GM04503 (cell line): ENCODE measurements at places on chromosomes 5 and 9.

GRCh38 chr9:8337834-8338766 is 538.5 kb upstream of the DMAC1 start:
- DNase-seq, result no peak

DNA sequence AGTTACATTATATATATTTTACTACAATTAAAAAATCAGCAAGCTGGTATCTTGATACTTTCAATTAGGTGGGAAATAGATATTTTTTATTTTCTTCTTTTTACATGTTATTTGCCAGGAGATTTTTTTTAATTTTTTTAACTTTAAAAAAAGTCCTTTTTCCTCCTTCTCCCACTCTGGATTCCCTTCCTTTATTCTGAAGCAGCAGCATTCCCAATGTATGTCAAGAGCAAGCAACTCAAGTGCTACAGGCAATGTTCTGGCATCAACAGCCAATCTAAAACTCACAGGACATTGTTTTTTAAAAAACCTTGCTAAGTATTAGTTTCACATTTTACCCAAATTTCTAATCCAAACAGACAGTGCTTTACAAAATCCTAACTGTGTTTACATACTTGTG is 41.4 kb downstream of the GOLPH3 start:
- DNase-seq, result no peak

GRCh38 chr5:56815658-56816545 is 553 bp downstream of the MAP3K1 start:
- DNase-seq, result no peak

DNA sequence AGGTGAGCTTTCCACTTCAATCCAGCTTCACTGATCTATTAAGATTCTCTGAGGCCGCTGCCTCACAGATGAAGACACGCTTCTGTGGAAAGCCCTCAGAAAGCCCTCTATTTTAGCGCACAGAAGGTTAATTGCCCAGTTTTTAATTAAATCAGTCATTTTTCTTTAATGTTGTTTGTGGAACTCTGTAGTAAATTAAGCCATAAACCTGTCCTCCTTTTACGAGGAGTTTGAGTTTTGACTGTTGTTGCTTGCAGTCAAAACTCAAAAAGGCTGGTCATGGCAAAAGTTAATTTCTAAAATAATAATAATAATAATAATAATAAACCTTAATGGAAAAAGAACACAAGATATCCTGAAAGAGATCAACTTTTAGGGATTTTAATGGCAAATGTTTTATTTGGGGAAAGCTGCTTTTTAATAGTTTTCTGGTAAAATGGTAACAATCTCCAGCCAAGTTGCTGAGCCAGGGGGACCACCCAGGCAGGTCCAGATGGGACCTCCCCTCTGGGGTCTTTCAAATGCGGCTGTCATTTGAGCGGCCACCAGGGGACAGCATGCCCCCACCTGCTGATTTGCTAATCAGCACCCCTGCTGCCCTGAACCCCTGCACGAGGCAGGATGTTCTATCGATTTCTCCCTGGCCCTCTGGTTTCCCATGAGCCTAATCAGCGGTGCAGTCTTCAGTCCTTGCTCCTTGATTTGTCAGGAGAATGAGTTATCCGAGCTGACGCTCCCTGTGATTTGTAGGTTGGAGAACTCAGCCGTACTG is 247.2 kb downstream of the FSTL4 start:
- no peak for DNase-seq

- DNase-seq, result no peak
Measured at GRCh38 chr9:79581388-79581787, 9.6 kb downstream of the TLE4 start.

DNA sequence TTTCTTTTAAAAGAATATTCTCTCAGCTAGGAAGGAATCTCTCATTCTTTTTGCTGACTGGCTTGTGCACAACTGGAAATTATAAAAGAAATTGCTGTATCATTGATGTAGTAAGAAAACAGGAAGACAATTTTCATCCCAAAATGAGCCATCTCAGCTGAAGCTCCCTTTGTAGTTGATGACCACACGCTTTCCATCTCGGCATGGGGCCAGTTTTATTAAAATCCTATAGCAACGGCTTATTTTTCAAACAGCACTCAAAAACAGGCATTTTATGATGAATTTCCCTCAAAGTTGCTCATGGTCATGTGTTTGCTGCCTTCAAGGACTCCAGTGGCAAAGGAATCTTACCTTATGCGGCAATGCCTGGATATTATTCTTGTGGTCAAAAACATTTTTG is 62.4 kb upstream of the GLIS3 start:
- DNase-seq, result no peak

DNA sequence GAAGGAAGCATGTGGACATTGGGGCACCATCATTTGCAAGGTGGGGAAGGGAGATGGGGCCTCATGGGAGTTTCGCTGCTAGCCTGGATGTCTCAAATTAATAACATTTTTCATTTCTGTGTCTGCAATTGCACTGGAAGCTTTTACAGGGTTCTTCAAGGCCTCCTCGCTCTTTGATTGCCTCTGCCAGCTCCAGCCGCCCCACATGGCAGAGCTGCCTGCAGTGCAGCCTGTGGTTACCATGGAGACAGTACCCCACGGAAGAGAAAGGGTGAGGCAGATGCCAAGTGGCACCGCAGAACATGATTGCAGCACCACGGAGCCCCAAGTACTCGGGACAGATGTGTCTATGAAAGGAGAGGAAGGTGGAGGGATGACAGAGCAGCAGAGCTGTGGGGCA is 25.4 kb downstream of the CTNND2 start:
- DNase-seq, result no peak

DNA sequence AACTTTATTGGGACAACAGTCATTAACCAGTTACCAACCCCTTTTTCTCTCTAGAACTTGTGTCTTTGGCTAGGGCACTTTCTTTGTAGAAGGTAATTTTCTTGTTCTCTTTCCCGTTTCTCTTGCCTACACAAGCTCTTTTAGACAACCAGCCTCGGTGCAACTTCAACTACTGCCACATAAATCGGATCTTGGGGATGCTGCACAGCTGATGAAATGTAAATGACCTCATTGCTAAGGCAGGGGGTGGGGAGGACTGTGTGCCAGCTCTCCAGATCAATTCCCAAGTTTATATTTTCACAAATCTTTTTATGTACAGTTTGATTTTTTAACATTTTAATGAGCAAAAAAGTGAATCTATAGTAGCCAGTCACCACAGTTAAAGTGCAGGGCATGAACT is 157.6 kb downstream of the DENND1A start:
- DNase-seq, result no peak

DNA sequence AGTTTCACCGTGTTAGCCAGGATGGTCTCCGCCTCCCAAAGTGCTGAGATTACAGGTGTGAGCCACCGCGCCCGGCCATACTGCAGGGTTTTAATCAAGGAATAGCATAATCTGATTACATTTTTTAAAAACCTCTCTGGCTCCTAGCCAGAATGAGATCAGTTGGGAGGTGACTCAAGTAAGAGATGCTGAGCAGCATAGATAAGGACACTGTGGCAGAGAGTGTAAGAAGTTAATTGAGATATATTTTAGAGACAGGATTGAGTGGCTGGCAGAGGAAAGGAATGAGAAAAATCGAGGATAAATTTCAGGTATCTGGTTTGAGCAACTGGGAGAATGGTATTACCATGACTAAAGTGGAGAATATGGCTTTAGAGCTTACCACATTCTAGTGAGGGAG is 7.3 kb upstream of the RIGI start:
- no peak for DNase-seq

DNA sequence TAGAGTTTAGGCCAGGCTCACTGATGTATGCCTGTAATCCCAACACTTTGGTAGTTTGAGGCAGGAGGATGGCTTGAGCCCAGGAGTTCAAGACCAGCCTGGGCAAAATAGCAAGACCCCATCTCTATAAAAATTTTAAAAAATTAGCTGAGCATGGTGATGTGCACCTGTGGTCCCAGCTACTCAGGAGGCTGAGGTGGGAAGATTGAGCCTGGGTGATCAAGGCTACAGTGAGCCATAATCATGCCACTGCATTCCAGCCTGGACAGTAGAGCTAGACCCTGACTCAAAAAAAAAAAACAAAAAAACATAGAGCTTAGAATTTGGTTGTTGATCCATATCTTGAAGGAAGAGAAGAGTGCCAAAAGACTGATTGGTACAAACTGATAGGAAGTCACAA is 14.7 kb upstream of the CDK7 start:
- no peak for DNase-seq

GRCh38 chr5:79685627-79686026 is 4.0 kb upstream of the CMYA5 start:
- DNase-seq, result no peak

DNA sequence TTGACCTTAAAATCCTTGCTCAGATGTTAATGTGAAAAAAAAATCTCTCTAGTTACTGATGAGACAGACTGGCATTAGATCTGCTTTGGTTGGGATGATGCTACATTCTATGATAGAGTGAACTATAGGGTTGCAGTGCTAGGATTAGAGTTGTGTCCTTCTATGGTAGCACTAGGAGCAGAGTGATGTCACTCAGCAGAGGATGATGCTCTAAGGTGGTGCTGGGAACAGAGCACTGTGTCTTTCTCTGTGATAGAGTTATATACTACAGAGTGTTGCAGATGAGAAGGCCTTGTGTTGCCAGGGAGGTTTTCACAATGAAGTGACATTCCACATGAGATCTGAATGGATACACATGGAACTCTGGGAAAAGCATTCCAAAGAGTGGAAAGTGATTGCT is 462.3 kb downstream of the CDH12 start:
- DNase-seq, result no peak

DNA sequence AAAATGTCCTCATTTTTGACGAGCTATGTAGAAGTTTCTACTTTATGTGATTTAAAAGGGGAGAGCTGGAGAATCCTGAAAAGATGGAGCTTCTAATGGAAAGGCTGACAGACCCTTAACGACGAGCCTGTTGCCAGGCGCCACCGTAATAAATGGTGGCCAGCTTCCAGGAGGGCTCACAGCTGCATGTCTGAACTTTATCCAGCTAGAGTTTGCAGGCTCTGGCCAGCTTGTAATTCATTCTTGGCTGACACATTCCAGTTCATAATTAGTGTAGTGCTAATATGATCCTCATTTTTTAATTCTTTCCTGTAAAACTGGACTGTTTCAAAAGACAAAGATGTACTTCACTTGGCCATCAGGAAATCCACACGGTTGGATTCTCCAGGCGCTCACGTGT is 246.7 kb downstream of the GAS1 start:
- no peak for DNase-seq

- no peak for DNase-seq
Measured at GRCh38 chr5:107712359-107712870, 41.7 kb upstream of the EFNA5 start.
